ENCODE measurements at places on chromosomes 12 and 14.

- no peak for DNase-seq
These were observed 8.0 kb downstream of the KRT2 start for GRCh38 chr12:52644078-52644415.

- DNase-seq: peak; percentile 72
These were observed 1.7 kb upstream of the SPATS2 start for GRCh38 chr12:49365542-49365941.

DNA sequence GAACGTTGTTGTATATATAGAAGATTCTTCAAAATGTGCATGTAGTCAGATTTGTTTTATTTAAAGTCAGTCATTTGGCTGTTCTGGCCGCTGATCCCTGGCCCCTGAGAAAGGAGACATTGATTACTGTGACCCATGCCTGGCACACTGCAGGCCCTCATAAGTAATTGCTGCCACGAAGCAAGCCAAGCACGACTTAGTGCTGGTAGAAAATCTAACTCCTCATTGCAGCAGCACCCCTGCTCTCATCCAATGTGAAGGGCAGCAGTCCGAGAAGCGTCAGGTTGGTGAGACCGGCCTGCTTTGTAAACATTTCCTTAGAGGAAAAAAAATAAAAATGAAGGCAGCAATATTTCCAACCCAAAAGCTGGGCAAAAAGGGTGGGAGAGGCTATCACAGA lies 22.8 kb upstream of the TMTC2 start:
- DNase-seq: no peak

GRCh38 chr12:3871356-3871755 lies 1.8 kb downstream of the PARP11 start:
- no peak for DNase-seq
